Muscle of arm (tissue), 14 donors: ENCODE measurements at places on chromosomes 12 and 14. TPM values are rescaled to one million over a fixed set of nuclear protein-coding genes. Genes with fewer than 3 reads are reported as not detected.

GRCh38 chr14:76090616-76091391 lies 60.9 kb upstream of the GPATCH2L start:
- DNase-seq: peak; percentile 44

GRCh38 chr14:100669468-100669867 lies 57.2 kb upstream of the DLK1 start:
- no peak for DNase-seq

- DNase-seq: no peak
Measured at GRCh38 chr12:100877776-100878175, 83.2 kb downstream of the ANO4 start.

DNA sequence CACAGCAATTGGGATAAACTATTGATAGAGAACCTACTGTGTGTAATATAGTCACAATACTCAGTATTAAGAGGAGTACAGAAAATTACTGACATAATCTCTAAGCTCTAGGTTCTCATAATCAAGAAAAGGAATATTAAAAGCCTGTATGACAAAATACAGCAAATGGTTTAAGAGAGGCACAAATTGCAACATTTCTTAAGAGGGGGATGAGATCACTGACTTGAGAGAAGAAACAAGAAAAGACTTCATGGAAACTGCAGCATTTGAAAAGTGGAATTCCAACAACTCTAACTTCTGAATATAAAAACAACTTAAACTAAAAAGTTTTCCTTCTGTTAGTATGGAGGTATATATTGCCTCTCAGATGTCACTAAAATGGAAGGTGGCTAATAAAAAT lies 89.7 kb downstream of the NUMB start:
- DNase-seq: no peak

GRCh38 chr14:93007225-93007997 lies 84.5 kb downstream of the CHGA start:
- no peak for DNase-seq

DNA sequence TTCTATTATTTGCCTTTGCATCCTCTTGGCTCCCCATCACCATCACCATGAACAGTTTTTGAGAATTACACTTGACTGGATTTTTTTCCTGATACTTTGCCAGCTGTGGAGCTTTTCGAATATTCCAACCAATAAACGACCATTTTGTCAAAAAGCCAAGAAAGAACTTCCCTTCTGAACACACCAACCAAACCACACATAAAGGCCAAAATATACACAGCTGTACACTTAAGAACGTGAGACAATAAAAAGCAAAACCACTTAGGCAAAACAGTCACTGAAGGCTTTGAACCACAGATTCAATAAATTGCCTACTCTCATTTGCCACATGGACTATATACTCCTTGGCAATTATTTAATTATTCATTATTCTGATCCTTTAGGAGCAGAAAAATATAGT lies 1.1 kb downstream of the C14orf93 start:
- no peak for DNase-seq

DNA sequence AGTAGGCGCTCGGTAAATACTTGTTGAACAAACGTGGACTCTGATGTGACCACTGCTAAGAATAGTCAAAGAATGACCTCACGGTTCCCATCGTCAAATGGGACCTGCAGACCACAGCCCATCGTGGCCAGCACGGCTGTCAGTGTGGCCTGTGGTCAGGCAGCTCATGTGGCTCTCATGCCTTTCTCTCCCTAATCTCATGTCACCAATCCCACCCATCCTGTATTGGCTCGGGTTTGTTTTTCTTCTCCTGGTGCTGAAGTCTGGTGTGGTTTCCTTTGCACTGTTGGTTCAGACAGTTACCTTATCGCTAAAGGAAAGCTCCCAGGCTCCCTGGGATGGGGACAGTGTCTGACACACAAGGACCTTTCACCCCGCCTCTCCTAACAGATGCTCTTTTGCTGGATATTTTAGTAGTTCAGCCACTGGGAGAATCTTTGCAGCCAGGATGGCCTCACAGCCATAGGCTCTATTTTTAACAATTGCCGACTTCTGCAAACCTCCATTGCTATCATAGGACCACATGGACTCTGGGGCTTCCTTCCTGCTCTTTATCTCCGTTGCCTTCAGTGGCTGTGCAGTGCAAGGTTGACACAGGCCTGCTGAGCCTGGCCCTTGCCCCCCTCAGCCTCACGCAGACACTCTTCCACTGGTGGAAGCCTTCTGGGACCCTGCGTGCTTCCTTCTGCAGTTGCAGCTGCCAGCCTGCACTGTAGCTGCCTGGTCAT lies 293.1 kb upstream of the FKBP4 start:
- DNase-seq: no peak

- no peak for DNase-seq
Measured at GRCh38 chr12:30989754-30990153, 63.2 kb downstream of the TSPAN11 start.

- no peak for DNase-seq
Measured at GRCh38 chr12:75954041-75954440, 77.5 kb downstream of the PHLDA1 start.

DNA sequence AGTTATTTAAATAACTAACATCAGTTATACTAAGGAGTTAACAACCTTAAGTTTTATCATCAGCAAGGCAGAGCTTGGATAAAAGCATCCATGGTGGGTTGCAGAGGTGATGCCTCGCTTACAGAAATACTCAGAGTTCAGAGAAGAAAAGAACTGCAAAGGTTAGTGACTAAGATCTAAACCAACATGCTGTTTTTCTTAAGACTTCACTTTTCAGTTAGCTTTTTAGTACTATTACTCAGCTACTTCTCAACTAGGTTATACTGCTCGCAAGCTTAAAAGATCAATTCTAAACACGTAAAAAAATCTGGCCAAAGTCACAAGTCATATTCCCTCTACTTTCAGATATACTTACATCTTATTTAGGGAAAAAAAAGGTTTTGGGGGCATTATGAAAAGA lies 2.8 kb downstream of the PPP1CC start:
- no peak for DNase-seq

GRCh38 chr14:91416744-91417119 lies 888 bp downstream of the CCDC88C start:
- DNase-seq: no peak

DNA sequence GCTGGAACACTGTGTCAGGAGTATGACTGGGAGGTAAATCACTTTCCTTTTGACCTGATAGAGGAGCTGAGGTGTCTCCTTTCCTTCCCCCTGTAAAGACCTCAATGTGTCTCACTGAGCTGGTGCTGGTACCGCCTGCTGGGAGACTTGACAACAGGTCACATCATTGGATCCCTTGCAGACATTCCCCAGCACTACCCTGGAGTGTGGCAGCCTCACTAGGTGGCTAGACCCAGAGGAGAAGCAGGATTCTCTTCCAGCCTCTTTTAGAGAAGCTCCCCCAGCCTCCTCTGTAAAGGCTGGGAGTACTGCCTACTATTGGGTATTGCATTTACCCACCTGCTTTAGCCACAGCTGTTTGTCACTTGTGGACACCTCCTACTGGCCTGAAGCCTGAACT lies 223.9 kb downstream of the ADGRD1 start:
- no peak for DNase-seq

DNA sequence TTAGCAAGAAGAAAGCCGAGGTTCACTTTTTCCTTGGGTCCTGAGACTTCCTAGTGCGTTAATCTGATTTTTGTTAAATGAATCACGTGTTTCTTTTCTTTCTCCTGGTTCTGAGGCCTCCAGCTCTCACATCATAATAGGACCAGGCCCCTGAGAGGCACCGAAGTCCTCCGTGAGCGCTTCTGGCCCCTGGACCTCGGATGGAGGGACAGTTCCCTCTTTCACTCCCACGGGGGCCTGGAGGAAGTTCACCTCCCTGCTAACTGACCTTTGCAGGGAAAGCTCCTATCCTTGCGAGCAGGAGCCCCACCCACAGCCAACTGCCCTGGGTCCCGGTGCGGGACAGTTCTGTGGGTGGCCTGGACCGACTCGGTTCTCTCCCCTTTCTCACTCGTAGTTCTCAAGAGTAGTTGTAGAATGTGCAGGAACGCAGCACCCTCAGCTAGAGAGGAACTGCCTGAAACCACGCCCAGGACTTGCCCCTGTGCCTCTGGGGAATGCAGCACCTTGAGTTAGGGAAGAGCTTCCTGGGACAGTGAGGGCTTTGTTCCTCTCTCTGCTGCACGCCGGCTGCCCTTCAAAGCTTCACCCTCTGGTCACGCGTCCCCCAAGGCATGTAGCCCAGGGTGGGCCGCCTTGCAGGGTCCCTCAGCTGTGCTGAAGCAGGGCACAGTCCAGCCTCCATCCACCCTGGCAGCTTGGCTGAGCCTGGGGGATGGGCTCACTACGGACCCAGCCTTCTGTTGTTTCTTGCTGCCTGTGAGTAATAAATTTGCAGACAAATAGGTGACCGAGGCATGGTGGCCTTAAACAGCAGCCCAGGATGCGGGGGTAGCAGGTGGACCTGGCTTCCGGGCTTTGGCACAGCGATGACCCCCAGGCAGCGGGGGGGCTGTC lies 264.6 kb downstream of the ADGRD1 start:
- DNase-seq: no peak

GRCh38 chr14:72740966-72741825 lies 152.7 kb downstream of the DPF3 start:
- DNase-seq: no peak

DNA sequence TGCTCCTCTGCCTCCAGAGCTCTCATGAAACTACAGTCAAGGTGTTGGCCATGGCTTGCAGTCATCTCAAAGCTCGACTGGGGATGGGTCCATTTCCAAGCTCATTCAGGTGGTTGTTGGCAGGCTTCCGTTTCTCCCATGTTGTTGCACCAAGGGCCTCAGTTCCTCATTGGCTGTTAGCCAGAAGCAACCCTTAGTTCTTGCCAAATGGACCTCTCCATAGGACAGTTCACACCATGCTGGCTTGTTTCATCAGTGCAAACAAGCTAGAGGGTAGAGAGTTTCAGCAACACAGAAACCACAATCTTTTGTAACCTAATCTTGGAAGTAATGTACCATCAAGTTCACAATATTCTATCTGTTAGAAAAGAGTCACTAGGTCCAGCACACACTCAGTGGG lies 22.7 kb upstream of the PPM1A start:
- no peak for DNase-seq

- DNase-seq: no peak
Measured at GRCh38 chr14:34072921-34073320, 122.0 kb upstream of the EGLN3 start.

DNA sequence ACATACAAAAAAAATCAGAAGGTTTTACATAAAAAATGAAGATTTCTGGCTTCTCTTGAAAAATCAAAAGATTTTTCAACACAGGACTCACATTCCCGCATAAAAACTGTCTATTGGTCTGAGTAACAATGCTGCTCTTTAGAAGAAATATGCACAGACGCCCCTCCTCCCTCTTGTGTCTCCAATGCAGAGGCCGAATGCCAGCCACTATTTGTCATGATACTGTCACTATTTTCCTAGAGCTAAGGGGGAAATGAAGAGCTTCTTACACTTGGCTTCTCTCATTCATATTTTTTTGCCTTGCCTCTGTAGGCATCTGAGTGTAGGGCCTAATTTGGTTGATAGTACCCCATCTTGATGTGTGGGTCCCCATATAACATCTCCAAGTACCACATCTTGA lies 98.0 kb downstream of the BBS10 start:
- no peak for DNase-seq

DNA sequence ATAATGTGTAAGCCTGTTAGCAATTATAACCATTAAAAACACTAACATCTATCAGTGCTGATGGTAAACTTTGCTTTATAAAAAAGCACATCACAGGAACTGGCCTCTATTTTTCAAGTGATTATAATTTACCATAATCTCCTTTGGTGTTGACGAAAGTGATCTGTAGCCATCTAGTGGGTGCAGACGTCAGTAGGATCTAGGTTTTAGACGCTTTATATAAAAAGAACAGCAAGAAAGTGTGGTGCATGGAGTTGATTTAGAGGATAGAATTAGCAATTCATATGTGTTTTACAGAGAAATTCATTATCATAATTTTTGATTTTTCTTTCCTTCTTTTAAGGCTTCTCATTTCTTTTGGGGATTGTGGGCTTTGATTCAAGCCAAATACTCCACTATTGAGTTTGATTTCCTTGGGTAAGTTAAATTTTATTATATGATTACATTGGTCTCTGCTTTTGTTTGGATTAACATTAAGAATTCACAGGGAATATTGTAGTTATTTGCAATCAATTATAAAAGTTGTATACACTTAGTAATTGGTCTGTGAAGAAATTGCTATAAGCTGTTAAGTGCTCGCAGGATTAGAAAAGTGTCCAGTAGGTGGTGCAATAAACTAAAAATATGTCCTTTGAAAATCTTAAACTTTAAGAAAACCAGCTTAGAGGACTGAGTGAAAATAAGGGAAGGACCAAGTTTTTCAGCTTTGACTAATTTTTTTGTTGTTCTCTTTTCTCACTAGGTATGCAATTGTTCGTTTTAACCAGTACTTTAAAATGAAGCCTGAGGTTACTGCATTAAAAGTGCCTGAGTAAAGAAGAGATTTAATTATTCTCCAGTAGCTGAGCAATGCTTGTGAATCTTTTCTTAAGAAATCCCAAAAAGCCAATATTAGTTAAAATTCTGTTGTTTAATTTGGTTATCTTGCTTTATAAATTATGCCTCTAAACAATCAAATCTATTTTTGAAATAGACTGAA lies 59.5 kb downstream of the ETNK1 start:
- DNase-seq: peak; percentile 22

DNA sequence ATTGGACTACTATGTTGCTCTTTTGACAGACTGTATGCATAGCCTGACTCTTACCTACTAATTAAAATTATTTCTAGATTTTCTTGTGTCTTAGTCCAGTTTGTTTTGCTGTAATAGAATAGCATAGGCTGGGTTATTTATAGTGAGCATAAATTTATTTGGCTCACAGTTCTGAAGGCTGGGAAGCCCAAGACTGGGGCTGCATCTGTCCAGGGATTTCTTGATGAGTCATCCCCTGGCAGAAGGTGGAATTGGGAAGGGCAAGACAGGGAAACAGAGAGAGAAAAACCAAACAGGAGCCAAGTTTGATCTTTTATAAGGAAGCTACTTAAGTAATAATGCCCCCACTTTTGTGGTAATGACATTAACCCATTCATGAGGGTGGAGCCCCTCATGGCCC lies 759.2 kb upstream of the LRFN5 start:
- DNase-seq: peak; percentile 31

GRCh38 chr14:56118611-56119181 lies 485 bp downstream of the PELI2 start:
- no peak for DNase-seq

- no peak for DNase-seq
Measured at GRCh38 chr14:62187265-62187664, 425.0 kb downstream of the SNAPC1 start.

DNA sequence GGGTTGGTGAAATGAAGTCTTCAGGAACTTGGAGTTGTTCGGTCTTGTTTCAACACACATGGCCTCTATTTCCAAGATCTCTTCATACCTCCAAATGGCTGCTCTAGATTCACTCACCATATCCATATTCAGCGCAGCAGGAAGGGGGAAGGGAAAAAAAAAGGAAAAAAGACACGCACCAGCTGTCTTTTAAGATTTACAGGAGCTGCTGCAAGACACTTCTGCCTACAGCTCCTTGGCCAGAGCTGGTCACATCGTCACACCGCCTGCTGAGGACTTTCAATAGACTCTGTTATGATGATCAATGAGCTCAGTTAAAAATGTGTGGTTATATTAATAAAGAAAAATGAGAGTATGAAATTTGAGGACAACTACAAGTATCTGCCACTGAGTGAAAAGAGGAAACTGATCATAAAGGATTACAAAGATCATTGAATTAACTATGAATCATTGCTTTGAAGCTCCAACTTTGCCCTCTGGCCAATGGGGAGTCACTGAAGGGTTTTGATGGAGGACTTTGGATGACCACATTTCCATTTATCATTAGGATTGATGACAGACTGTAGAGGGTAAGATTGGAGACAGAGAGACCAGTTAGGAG lies 182.1 kb upstream of the HMGA2 start:
- no peak for DNase-seq

The CBX5 gene
- polyA plus RNA-seq: 91.0 TPM

The CIDEB gene
- 28.8 TPM for polyA plus RNA-seq

The PCNX1 gene
- not detected for polyA plus RNA-seq

The NAV3 gene
- 18.2 TPM for polyA plus RNA-seq

The SERPINA9 gene
- polyA plus RNA-seq: not detected

The PIGH gene
- not detected for polyA plus RNA-seq
